ENCODE measurements at places on chromosomes 1 and 21.

DNA sequence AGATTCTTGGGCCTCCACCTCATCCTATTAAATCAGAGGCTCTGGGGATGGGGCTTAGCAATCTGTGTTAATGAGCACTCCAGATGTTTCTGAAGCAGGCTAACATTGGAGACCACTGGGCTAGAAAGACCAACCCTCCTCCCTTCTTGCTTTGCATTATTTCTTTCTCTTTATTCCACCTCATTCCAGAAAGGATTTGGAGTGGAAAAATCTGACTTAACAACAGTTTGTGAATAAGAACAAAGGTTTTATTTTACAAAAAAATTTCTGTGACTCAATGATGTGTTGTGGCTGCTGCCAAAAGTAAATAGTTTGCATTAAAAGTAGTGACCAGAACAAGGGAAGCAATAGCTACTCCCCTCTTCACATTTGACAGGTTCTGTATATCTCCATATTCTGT is 79.4 kb downstream of the TGFB2 start:
- DNase-seq: no peak

GRCh38 chr1:232218955-232219865 is 410.7 kb downstream of the SIPA1L2 start:
- no peak for DNase-seq

GRCh38 chr1:166843769-166844596 is 4.7 kb downstream of the POGK start:
- DNase-seq: no peak

- DNase-seq: no peak
Measured at GRCh38 chr21:46035809-46036695, 54.5 kb downstream of the COL6A1 start.

DNA sequence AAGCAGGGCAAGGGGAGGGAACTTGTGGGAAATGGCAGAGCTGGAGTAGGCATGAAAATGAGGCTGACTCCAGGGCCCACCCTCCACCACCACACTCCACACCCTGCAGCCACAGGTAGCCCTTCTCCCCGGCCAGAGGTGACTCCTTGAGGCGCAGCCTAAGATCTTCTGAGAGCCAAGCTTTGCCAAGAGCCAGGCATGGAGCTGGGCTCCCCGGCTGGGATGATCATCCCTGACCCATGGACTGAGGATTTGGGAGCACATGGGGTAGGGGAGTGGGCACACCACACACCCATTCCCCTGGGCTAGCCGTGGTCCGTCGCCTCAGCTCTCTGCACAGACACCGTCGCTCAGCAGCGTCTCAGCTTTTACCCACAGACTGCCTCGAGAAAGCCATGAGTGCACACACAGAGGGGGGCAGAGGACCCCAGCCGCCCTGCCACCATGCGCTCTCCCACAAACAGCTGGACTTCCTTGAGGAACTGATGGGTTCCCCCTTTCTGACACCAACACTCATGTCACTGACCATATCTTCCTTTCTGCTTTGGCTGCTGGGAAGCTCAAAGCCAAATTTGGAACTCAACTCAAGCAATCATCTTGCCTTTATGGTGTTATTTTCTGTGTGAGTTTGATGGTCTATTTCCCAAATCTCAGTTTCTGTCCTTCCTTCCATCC is 123.6 kb upstream of the RUNX3 start:
- no peak for DNase-seq

- DNase-seq: no peak
Measured at GRCh38 chr1:69263921-69264391, 303.8 kb upstream of the LRRC7 start.

DNA sequence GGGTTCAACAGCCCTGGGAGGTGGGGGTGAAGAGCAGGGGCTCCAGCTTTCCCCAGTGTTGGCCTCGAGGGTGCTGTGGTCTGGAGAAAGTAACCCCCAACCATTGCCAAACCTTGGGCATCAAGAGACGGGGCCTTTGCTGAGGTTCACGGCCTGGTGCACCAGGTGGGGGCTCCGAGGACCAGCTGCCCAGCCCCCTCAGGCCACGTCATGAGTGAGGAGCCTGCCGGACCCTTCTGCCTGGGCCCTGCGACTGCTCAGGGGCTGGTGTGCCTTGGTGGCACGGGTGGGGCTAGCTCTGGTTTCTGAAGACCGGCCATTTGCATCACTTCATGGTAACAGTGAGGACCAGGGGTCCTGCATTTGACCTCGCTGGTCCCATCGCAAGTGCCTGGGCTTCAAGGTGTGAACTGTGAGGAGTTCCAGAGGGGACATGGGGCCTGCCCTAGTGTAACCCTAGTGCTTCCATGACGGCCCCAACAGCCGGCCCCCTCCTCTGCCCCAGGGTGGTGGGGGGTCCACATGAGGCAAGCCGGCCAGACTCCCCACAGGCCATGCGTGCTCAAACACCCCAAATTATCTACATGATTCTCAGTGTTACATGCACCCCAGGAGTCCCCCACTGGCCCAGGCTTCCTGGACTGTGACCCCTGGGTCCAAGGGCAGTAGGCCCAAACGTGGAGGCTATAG is 13.5 kb downstream of the MORN1 start:
- DNase-seq: no peak

GRCh38 chr1:179910934-179911333 is 28.8 kb downstream of the TOR1AIP1 start:
- DNase-seq: no peak

- DNase-seq: peak; percentile 13
Measured at GRCh38 chr1:16605532-16606505, 7.5 kb downstream of the NBPF1 start.

GRCh38 chr1:111967067-111967690 is 22.3 kb downstream of the KCND3 start:
- no peak for DNase-seq

DNA sequence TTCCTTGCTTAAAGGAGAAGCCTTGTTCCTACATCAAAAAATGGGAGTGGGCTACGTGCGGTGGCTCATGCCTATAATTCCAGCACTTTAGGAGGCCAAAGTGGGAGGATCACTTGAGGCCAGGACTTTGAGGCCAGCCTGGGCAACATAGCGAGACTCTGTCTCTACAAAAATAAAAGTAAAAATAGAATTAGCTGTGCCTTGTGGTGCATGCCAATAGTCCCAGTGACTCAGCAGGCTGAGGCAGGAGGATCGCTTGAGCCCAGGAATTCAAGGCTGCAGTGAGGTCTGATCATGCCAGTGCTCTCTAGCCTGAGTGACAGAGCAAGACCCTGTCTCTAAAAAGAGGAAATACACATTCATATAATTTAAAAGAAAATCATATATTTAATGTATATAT is 127.1 kb downstream of the C1orf21 start:
- DNase-seq: no peak

- no peak for DNase-seq
Measured at GRCh38 chr1:37308031-37308960, 166.1 kb upstream of the ZC3H12A start.

GRCh38 chr1:41623736-41624135 is 139.3 kb upstream of the EDN2 start:
- DNase-seq: no peak

DNA sequence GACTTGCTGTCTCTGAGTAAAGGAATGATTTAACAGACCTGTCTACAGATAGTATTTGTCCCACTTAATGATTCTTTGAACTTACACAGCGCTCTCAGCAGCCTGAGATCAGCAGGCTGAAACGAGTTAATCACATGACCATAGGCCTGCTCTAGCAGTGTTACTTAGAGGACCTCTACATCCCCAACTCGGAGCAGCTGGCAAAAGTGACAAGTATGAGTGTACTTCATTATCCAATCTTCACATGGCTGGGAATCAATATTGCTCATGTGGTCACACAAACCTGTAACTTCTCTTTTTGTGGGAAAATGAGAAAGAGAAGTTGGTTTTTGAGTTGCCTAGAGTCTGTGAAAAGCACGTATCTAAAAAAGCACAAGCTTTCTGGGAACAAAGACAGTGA is 11.4 kb upstream of the ATP13A2 start:
- no peak for DNase-seq

- DNase-seq: no peak
Measured at GRCh38 chr1:244919320-244920282, 55.3 kb upstream of the HNRNPU start.

DNA sequence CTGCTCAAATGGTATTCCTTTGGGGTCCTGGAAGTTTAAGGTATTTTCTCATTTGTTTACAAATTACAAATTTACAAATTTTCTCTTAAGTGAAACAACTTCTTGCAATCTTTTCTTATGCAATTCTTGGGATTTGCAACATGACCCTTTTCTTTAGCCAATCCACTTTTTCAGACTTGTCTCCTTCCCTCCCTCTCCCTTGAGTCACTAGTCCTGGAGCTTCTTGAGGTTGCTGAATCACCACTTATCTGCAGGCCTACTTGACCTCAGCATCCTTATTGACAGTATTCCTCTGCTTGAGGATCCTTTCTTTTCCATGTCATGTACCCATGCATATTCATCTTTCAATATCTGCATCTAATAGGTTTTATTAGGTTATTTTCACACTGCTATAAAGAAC is 302.8 kb upstream of the ADAMTS5 start:
- DNase-seq: no peak

- DNase-seq: peak; percentile 24
Measured at GRCh38 chr1:75615613-75616435, 4.9 kb upstream of the SLC44A5 start.

GRCh38 chr1:34617321-34618118 is 137.3 kb upstream of the GJB5 start:
- DNase-seq: no peak

DNA sequence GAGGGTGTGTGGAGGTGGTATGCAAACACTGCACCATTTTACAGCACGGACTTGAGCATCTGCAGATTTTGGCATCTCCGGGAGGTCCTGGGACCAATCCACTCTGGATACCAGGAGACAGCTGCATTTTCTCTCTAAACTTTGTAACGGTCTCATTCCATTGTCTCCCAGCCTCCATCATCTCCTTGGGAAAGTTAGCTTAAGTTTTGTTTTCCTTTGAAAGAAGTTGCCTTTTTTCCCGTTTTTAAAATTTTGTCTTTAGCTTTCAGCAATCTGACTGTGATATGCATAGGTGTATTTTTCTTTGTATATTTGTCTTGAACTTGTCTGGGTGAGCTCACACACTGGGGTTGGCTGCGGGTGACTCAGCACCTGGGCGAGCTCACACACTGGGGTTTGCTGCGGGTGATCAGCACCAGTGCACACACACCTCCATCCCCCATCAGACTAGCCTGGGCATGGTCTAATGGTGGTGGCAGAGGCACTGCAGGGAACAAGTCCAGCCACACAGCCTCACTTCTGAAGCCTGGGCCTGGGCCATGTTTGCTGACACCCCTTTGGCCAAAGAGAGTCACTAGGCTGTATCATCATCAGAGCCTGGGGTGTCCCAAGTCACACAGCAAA is 32.1 kb upstream of the COL18A1 start:
- no peak for DNase-seq

GRCh38 chr1:41999884-42000283 is 81.2 kb upstream of the HIVEP3 start:
- DNase-seq: no peak

DNA sequence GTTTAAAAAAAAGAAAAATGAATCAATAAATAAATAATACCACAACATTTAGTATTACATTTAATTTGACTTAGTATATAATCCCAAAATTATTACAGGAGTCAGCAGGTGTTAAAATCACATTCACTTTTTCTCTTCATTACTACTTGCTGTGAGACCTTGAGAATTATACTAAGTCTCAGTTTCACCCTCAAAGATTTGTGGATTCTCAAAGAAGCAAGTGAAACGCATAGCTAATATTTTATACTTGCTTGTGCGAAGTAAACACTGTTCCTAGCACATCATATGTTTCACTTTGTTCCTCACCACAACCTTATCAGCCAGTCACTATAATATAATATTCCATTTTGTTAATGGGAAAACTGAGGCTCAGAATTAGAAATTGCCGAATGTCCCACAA is 4.0 kb downstream of the CLCA1 start:
- no peak for DNase-seq

DNA sequence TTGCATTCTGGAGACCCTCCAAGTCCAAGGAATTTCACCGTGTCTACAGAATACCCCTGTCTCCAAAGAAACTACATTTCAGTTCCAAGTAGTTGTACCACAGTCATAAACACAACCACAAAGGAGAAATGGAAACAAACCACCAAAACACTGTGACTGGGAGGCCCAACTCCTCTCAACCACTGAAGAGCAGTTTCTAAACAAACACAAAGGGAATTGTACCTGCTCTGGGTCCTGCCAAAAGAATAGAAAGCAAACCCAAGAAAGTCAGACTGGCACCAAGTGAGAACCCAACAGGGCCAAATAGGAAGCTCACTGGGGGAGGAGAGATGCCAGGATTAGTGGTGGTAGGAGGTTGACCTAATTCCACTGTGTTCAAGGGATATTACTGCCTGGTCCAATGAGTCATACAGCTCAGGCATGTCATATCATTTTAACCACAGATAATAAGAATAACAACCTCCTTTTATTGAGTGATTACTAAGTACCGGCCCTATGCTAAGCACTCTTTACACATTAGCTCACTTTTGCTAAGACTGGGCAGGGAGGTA is 123.9 kb upstream of the PPP2R5A start:
- no peak for DNase-seq

- DNase-seq: no peak
Measured at GRCh38 chr1:234295626-234296025, 77.6 kb upstream of the COA6 start.

DNA sequence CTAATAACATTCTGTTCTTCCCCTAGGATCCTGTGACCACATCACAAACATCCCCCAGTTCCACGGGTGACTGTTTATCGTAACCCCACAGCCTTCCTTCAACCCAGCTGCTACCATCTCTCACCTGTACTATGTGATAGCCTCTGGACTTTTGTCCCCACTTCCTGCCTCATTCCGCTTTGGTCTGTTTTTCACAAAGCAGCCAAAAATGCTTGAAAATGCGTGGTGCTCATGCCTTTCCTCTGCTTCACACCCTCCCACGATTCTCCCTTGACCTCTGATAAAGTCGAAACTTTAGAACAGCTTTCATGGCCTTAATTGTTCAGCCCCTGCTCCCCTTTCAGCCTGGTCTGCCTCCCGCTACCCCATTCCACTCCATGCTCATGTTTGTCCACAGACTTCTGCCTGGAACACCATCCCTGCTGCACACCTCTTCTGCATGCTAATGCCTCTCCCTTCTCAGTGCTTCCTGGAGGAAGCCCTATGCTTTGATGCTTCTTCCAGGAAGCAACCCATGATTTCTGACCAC is 165.6 kb downstream of the PLPP3 start:
- no peak for DNase-seq

DNA sequence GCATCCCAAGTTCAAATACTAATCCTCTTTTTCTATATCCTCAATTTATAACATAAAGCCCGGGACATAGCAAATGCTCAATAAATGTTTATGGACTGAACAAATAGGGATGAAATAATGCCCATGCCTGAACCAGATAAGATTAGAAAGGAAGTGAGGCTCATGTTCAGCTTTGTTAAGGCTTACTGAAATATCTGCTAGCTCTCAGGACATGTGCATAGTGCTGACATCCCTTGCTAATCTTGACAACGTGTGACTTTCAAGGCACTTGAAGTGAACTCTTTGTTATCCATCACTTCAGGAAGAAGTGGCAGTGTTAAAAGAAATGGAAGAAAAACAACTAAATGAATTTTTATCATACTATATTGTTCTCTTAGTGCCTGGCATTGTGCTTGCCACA is 260.3 kb upstream of the SGIP1 start:
- DNase-seq: no peak

Measured in stimulated activated CD4-positive, alpha-beta T cell treated with anti-CD3 and anti-CD28 coated beads, Interleukin-2, amount 100 ng/mL, for 24 hours (primary cell).